ENCODE measurements at places on chromosomes 5 and 9.

DNA sequence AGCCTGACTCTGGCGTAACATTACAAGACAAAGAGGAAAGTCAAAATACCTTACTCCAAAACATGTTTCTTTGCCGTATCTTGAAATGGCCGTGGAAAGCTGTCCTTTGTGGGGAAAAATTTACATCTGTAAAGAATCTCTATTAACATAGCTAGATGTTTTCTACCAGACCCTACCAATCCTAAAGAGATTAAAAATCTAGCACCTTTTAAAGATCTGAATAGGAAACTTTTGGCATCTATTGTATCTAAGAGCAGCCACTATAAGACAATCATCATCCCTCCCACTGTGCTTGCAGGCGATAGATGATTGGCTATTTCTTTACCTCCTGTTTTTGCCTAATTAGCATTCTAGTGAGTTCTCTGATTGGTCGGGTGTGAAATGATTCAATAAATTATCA is 82.5 kb upstream of the SNCAIP start:
- DNase-seq: no peak

- no peak for DNase-seq
These were observed 621.3 kb upstream of the ZNF608 start for GRCh38 chr5:125367702-125368101.

GRCh38 chr9:7146582-7146981 is 388.8 kb downstream of the KDM4C start:
- DNase-seq: no peak

DNA sequence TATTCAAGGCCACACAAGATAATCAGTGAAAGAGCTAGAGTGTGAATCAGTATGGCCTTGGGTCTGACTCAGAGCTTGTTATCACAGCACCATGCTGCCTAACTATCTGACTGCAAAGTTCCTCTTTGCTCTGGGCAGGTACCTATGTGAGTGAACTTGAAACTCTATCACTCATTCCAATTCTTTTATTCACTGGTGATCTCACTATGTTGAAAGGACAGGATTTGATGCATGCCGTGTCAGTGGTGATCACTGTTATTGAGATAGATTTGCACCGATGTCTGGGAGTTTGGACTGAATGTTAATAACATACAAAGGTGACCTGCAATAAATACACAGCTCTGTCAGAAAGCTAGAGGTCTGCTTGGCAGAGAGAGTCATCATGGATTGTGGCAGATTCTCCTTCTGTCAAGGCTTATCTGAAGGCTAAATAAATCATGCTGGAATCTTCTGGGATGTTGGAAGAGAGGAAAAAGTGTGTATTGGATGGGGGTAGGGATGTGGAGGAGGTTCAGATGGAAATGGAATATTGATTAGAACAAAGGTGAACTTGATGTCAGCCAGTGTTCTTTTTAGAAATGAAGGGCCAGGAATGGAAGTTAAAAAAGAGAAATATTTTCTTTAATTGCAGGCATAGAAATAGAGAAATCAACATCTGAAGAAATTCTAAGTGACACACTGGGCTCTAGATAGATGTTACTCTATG is 91.8 kb upstream of the TNC start:
- DNase-seq: peak; percentile 69
